ENCODE measurements at places on chromosomes 7 and 10.

DNA sequence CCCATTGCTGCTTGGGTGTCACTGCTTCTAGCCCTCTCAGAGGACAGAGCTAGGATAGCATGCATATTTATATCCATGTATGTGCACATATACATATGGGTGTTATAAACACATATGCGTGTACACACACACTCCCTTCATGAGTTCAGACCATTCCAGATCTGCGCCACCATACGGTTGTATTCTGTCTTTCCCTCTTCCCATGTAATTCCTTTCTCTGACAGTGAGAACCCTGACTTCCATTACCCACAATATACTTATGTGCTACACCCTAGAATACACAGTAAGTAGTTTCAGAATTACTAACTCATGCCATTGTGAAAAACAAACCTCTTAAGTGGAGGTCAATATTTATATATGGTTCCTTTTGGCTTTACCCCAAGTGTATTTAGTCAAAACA lies 116.6 kb upstream of the SAMD8 start:
- DNase-seq, result no peak

DNA sequence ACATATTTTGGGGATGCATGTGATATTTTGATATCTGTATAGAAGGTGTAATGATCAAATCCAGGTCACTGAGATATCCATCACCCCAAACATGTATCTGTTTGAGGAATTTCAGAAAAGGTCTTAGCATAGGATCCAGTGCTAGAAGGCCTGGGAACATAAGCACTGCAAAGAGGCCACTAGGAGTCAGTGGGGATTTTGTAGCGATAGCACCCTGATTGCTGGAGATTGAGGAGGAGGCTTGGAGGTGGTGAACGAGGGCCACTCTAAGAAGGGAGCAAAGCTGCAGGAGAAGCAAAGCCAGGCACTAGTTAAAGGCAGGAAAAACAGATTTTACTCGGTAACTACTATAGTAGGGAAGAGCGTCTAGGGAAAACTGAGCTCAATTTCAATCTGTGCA lies 324.0 kb downstream of the LHFPL3 start:
- DNase-seq, result no peak

DNA sequence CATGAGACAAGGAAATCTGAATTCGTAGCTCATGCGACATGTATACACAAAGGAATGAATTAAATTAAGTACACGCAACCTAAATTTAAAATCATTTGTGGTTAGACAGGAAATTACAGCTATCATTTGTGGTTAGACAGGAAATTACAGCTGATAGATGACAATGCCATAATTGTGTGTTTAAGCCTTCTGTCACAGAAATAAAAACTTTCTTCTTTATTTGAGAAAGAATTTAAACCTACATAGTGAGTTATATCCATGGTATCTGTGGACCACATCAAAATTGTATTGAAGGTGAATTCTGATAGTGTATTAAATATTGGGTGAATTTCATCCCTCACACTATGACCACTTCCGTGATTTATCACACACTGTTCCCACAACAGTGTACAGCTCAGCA lies 362.9 kb downstream of the MAGI2 start:
- no peak for DNase-seq

DNA sequence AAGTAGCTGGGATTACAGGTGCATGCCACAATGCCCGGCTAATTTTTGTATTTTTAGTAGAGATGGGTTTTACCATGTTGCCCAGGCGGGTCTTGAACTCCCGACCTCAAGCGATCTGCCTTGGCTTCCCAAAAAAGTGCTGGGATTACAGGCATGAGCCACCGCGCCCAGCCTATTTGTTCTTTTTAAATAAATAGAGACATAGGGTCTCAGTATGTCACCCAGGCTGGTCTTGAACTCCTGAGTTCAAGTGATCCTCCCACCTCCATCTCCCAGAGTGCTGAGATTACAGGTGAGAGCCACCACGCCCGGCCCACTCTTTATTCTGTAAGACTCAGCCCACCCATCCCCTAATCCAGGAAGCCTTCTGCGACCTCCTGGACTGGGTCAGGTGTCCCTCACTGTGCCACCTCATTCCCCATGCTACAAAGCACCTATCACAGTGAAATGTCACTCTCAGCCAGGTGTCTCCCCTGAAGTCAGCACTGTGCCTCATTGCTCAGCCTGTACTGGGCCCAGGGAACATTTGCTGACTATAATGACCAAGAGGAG lies 2.8 kb downstream of the TMEM120A start:
- DNase-seq, result no peak

GRCh38 chr10:615583-616152 lies 73.8 kb downstream of the DIP2C start:
- DNase-seq, result no peak

DNA sequence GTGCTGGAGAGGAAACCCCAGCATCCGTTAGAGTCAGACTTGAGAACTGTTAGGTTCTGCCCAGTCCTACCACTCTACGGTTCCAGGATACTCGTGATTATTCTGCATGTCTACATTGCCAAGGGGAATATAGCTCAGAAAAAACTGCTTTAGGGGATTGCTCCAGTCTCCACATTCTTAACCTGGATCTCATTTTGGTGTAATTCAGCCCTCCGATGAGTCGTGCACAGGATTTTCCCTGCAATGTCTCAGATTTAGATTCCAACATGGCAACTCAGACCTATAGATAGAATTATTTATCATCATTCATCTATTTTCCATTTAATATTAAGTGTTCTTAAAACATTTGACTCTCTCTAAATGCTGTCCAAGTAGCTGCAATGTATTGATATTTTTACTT lies 121.1 kb upstream of the ZEB1 start:
- DNase-seq, result no peak

- DNase-seq, result peak; percentile 67
These were observed 1.0 kb downstream of the TLL2 start for GRCh38 chr10:96512524-96513304.

GRCh38 chr10:28875549-28876081 lies 198.3 kb downstream of the BAMBI start:
- DNase-seq, result peak; percentile 51

DNA sequence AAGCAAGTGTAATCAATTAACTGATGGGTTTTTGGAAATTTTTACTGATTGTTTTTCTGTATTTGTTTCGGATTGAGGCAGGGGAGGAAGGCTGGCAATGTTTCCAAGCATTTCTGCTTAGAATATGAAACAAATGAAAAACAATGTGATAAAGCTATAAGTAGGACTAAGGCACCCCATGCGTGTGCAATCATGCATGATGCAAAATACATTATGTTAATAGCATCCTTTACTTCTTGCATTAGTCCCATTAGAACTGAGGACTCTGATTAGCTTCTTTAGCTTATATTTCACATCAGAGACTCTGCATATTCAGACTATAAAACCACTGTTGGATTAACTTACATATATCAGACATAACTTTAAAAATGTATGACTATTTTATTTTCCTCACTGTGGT lies 48.7 kb upstream of the AGMO start:
- DNase-seq, result no peak

GRCh38 chr10:124963866-124964720 lies 22.2 kb downstream of the ZRANB1 start:
- no peak for DNase-seq

DNA sequence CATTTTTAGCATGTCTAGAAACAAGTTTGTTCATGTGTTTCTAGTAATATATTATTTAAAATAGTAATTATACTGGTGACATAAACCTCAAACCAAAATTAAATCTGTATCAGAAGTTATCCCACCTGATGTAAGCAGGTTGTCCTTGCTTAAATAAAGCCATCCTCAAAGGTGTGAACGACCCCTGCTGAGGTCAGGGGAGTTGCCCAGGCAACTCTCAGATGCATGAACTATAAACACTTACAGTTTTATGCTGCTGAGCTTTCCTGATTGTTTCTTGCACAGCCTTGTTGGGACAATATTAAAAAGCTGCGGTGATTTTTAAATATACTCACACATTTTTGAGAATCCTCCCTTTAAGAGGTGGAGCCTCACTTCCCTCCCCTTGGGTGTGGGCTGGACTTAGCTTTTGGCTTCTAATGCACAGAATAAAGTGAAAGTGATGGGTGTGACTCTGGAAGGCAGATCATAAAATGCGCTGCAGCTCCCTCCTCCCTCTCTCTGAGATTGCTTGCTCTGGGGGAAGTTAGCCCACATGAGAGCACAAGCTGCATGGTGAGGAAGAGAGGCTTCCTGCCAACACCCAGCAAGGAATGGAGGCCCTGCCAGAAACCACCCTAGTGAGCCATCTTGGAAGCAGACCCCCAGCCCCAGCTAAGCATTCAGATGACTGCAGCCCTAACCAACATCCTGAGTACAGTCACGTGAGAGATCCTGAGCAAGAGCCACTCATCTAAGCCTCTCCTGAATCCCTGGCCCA lies 152.7 kb downstream of the SKIDA1 start:
- DNase-seq, result no peak

DNA sequence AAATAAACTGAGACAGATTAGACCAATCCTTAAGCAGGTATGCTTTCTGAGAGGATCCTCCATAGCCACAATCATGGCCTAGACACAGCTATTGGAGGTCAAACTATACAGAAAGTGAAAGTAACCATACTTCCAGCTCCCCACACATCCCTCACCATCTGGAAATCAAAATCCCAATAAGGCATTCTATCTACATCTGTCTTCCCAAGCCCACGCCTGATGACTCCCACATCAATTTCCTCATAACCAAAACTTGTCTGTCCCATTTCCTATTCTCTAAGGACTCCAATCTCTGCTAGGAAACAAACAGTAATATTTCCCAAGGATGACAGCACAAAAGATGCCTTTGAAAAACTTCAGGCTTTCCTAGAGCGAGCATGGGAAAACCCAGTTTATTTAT lies 247.3 kb upstream of the HPS1 start:
- no peak for DNase-seq

- no peak for DNase-seq
These were observed 1038.9 kb downstream of the GRM8 start for GRCh38 chr7:126213876-126214275.

DNA sequence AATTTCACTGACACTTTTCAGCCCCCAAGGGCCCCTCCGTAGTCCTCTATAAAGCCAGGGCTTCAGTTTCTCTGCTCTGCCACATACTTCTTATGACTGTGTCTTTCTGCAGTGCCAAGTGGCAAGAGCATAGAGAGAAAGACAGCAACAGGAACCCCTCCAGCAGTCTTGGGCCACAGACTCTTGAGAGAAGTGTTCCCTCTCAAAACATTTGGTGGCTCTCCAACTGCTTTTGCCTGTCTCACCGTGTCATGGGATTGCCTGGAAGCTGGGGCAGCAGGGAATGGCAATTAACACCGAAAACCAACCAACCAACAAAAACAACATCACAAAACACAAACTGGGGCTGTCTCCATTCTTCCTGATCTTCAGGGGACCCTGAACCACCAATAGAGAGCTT lies 73.8 kb upstream of the ELN start:
- no peak for DNase-seq

DNA sequence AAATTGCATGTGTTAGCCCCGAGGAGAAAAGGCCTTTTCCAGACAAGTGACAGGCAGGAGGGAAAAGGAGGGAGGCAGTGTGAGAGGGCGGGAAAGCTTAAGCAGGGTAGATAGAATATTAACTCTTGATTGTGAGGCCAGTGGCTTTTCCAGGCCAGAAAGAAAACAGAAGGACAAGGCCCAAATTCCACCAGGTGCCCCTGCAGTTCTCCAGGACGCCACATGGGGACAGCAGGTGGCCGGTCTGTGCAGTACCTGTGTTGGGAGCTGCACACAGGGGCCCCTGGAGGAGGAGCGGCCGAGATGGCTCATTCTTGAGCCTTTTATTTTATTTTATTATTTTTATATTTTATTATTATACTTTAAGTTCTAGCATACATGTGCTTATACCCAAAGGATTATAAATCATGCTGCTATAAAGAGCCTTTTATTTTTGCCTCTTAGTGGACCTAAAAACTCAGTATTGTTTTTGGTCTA lies 141.3 kb upstream of the KLF14 start:
- peak; percentile 64 for DNase-seq

Measured in ecto neural progenitor cell (in vitro differentiated cells).